ENCODE measurements at places on chromosomes 1 and 21.
A peak's percentile ranks its signal among the peaks of the same experiment; 100 is the strongest.

- DNase-seq: no peak
Measured at GRCh38 chr1:213389061-213389581, 338.1 kb downstream of the RPS6KC1 start.

GRCh38 chr1:71081697-71082080 is 854 bp upstream of the ZRANB2 start:
- DNase-seq: peak; percentile 9

GRCh38 chr1:159938211-159938852 is 7.1 kb downstream of the IGSF9 start:
- no peak for DNase-seq

DNA sequence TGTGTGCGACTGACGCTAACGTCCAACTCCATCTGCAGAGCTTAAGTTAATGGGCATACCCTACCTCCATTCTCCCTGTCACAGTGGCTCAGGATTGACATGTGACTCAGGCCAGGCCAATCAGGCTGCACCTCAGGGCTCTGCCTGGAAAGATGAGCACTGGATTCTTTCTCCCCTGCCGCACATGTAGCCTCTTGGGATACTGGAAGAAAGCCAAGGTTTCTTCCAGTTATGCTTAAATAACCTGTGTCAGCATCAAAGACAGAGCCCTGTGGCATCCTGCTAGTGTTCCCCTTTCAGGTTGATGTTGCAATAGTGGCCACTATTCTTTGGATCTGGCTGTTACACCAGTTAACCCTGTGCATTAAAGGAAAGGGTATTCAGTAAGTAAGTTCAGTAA is 55.0 kb upstream of the SYT6 start:
- DNase-seq: no peak

- DNase-seq: no peak
Measured at GRCh38 chr1:8091691-8092090, 65.6 kb upstream of the ERRFI1 start.
